ENCODE measurements at places on chromosomes 12 and 14. TPM values are rescaled to one million over a fixed set of nuclear protein-coding genes. Genes with fewer than 3 reads are reported as not detected.
A peak's percentile ranks its signal among the peaks of the same experiment; 100 is the strongest.

The LYSET gene
- 14.3 TPM for total RNA-seq

The NKX2-1 gene
- not detected for total RNA-seq

The ANG gene
- total RNA-seq: 1.7 TPM

- DNase-seq: peak; percentile 22
Observed at GRCh38 chr12:102376181-102376747, 104.1 kb downstream of the IGF1 start.

- DNase-seq: no peak
Observed at GRCh38 chr14:58713677-58714076, 75.9 kb downstream of the DACT1 start.

DNA sequence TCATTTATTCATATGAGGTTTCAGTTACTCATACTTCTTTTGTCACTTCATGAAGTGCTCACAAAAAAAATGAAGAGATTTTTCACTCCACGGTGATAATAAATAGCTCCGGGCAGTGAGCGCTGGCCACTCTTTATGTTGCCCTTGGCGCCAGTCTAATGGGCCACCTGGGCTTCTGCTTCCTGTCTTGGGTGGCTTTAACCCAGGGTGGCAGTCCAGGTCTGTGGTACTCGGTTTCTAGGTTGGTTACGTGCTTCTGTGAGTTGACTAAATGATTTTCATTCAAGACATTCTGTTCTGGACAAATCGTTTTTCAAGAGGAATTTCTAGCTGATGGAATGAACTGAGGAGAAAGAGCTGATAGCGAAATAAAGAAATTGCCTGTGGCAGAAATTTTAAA is 34.6 kb upstream of the NID2 start:
- no peak for DNase-seq

GRCh38 chr14:102188187-102188586 is 48.5 kb downstream of the WDR20 start:
- no peak for DNase-seq

DNA sequence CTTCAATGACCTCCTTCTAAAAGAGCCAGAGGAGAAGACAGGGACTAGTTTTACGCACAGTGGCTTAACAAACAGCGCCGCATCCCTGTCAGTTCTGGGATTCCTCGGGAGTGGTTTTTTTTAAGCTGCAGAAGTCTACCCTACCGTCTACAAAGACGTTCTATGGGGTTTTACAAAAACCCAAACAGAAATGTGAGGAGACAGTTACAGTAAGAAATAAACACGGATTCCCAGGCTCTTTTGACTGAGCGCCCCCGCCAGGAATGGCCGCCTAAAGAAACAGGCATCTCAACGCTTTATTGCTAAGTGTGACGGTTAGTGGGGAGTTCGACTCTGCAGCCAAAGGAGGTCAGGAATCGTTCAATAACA is 484 bp downstream of the ALKBH1 start:
- peak; percentile 59 for DNase-seq

- DNase-seq: no peak
Observed at GRCh38 chr14:54675236-54676128, 108.6 kb downstream of the SAMD4A start.

- no peak for DNase-seq
Observed at GRCh38 chr14:41607966-41608663, 1.4 kb downstream of the LRFN5 start.

- DNase-seq: no peak
Observed at GRCh38 chr12:128059621-128060370, 207.2 kb upstream of the TMEM132C start.

DNA sequence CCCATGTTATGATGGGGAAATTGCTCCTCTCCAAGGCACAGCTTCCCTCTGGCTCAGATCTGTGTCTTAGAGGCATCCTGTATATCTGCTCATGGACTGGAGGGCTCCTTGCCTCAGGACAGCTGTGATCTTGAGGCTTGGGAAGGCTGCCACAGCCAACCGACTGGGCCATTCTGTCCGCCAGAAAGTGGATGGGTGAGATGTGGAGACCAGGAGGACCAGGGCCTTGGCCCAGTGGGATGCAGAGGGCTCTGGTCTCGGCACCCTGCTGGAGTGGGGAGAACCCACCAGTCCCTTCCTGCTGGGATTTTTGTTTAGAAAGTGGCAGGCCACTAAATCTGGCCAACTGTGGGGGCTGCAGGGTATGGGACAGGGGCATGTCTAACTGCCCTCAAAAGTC is 148.6 kb downstream of the CALM1 start:
- no peak for DNase-seq

Data from MCF 10A (cell line).